ENCODE measurements at places on chromosomes 12 and 14.
A peak's percentile ranks its signal among the peaks of the same experiment; 100 is the strongest.

- DNase-seq: no peak
- H3K27me3 ChIP-seq: no peaks in the 10 kb centered on the region
- H3K4me3 ChIP-seq: no peak overlapping the region
- no peaks in the 10 kb centered on the region for H3K4me1 ChIP-seq
- no peaks in the 10 kb centered on the region for H3K36me3 ChIP-seq
- no peak overlapping the region for H3K27ac ChIP-seq
Measured at GRCh38 chr12:88503281-88503703, 77.0 kb downstream of the KITLG start.

DNA sequence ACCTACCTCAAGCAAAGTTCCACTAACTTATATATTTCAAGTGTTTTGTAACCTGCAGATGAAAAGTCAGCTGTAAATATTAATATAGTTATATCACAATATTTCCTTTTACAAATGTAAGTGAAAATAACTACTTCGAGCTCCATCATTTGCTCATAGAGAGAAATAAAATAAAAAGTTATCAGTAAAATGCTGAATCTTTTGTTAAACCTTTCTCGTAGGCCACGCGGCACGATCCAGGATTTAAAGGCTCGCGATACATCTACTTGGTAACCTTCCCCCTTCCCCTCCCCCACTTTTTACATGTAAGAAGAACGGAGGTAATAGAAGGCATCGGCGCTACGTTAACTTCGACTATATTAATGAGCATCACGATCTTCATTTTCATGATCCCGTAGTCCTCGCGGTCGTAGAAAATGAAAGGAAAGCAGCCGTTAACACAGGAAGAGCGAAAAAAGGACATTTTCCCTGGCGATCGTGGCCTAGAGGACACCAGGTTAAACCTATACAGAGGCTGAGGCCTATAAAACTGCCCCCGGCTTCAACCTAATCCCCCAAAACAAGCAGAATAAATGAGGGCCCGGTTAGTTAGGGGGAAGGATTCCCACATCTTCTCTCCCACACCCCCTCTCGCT, 508 bp downstream of the HNRNPC start:
- peak overlapping the region; percentile 100 for H3K27ac ChIP-seq
- DNase-seq: peak; percentile 43
- no peaks in the 10 kb centered on the region for H3K27me3 ChIP-seq
- H3K36me3 ChIP-seq: peaks cover 25% of the 10 kb centered on the region
- H3K4me1 ChIP-seq: peaks cover 44% of the 10 kb centered on the region

DNA sequence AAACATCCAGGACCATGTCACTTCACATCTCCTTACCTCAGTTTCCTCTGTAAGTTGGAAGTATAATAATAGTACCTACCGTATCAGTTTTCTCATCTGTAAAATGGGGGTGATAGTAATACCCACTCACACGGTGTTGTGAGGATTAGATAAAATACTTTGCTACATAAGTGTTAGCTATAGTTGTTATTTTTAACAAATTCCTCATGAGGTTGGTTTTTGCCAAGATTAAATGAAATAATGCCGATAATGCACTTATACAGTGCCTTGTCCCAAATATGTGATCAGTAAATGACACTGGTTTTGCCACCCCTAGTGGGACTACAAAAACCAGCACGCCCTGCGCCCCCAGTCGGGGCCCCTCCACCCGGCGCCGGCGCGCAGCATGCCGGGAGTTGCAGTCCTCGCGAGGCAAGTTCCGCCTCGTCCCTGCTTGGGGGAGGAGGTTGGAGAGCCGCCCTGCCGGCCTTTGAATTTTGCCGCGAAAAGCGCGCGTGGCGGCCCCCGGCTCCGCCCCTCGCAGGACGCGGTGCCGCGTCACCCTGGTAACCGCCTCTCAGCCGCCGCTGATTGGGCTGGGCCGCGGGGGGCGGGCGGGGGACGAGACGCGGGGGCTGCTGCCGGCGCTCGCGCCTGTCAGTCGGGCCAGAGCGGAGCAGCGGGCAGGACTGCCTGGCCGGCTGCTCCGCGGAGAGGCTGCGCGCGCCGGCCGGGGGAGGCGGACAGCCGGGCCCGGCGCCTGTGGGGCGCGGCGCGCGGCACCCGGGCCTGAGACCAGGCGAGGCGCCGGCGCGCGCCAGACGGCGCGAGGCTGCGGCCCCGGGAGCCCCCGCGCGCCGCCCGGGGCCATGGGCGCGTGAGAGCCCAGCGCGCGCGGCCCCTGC, at the start of gene FAM222A:
Gene FAM222A (plus strand): TSS at position 639 of the 884 bp plus-strand sequence. CDS start 30,322 bp downstream, outside the sequence.
- H3K27me3 ChIP-seq: peaks cover 34% of the 10 kb centered on the region
- no peaks in the 10 kb centered on the region for H3K36me3 ChIP-seq
- H3K4me3 ChIP-seq: peak within 1 kb of the TSS; percentile 76
- peak; percentile 97 for DNase-seq

- DNase-seq: peak; percentile 22
- H3K27ac ChIP-seq: no peak overlapping the region
- peaks cover 9% of the 10 kb centered on the region for H3K27me3 ChIP-seq
- H3K4me3 ChIP-seq: no peak overlapping the region
Measured at GRCh38 chr14:78848234-78848820, 678.2 kb downstream of the NRXN3 start.

- no peaks in the 10 kb centered on the region for H3K27me3 ChIP-seq
- H3K27ac ChIP-seq: no peak overlapping the region
- DNase-seq: no peak
- no peaks in the 10 kb centered on the region for H3K36me3 ChIP-seq
- H3K4me1 ChIP-seq: no peaks in the 10 kb centered on the region
Measured at GRCh38 chr12:65510584-65511050, 232.1 kb downstream of the MSRB3 start.

GRCh38 chr12:99809909-99810308, 162.4 kb downstream of the GARIN6 start:
- H3K27ac ChIP-seq: no peak overlapping the region
- no peak overlapping the region for H3K4me3 ChIP-seq
- no peak for DNase-seq
- peaks cover 2% of the 10 kb centered on the region for H3K36me3 ChIP-seq
- H3K4me1 ChIP-seq: no peaks in the 10 kb centered on the region

DNA sequence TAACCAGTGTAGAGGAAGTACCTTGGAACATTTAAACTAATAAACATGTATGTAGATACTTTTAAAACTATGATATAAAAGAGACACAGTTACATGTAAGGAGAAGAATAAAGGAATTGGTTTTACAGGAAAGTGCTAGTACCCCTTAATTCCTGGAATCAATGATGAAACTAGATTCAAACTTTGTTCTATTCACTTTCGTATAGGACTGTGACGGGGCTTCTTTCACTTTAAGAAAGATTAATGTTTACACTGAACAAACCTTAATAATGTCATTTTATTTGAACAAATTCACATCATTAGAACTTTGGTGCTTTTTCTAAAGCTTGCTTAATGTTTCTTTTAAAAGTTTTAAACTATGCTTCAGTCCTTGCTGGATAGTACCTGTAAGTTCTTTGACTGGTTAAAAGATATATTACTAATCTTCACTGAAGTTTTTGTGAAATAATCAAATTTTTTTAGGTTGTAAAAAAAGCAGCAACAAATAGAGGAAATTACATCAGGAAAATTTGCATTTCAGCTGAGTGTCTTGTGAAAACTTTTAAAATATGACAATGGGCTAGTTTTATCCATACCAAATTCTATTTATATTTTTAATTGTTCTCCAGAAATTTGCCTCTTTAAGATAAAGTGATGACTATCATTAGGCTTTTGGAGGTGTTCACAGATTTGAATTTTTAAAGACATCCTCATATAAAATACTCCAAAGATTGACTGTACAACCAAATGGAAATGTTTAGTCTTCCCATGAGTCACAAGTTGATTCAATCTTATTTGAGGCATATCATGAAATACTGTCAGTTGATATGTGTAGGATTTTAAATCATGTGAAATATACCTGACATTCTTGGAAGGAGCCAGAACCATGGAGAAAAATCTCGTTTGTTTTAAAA, 36.2 kb downstream of the PAPOLA start:
- H3K36me3 ChIP-seq: no peaks in the 10 kb centered on the region
- peak overlapping the region; percentile 49 for H3K4me3 ChIP-seq
- no peak for DNase-seq
- H3K27me3 ChIP-seq: no peaks in the 10 kb centered on the region
- H3K4me1 ChIP-seq: peaks cover 15% of the 10 kb centered on the region

GRCh38 chr12:31118347-31119191, 44.9 kb downstream of the DDX11 start:
- no peak overlapping the region for H3K27ac ChIP-seq
- H3K4me1 ChIP-seq: peaks cover 6% of the 10 kb centered on the region
- H3K36me3 ChIP-seq: no peaks in the 10 kb centered on the region
- DNase-seq: no peak
- H3K27me3 ChIP-seq: peaks cover 1% of the 10 kb centered on the region

DNA sequence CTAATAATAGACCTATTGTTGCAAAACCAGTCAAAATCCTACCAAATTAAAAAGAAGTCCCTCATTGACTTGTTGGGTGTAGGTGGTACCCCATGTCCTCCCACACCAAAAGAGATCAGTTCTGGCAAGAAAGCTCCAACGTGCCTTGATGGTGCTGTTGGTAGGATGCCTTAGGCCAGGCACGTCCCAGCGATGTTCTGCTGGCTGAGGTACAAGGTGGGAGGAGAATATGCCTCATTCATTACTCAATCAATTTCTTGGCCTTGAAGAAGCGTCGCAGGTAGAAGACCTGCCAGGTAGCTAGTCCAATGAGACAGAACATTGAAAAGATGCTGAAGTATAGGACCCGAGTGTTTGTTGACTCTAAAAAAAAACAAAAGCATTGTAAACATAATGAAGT, 7.8 kb upstream of the NEK9 start:
- peaks cover 16% of the 10 kb centered on the region for H3K36me3 ChIP-seq
- H3K4me1 ChIP-seq: peaks cover 23% of the 10 kb centered on the region
- H3K27me3 ChIP-seq: no peaks in the 10 kb centered on the region

GRCh38 chr14:94309721-94310120, 13.4 kb downstream of the SERPINA6 start:
- no peak overlapping the region for H3K27ac ChIP-seq
- peaks cover 6% of the 10 kb centered on the region for H3K36me3 ChIP-seq
- peaks cover 14% of the 10 kb centered on the region for H3K27me3 ChIP-seq
- H3K4me1 ChIP-seq: no peaks in the 10 kb centered on the region
- no peak overlapping the region for H3K4me3 ChIP-seq

DNA sequence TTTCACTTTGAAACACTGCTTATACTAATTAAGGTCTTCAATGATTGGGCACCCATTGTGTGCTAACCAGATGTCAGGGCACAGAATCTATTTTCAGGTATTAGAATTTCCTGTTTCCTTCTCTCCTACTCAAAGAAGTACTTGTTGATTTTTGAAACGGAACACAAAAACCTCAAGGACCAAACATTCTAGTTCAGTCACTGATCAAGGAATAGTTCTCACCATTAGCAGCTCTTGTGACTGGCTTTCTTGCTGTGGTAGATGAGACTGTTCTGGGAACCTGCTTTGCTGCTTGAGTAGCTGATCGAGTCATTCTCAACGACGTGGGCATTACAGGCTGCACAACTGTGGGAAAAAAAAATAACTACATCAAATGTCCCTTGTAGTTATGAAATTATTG, 11.0 kb downstream of the DLGAP5 start:
- H3K4me1 ChIP-seq: no peaks in the 10 kb centered on the region
- DNase-seq: no peak
- no peak overlapping the region for H3K27ac ChIP-seq
- no peak overlapping the region for H3K4me3 ChIP-seq

DNA sequence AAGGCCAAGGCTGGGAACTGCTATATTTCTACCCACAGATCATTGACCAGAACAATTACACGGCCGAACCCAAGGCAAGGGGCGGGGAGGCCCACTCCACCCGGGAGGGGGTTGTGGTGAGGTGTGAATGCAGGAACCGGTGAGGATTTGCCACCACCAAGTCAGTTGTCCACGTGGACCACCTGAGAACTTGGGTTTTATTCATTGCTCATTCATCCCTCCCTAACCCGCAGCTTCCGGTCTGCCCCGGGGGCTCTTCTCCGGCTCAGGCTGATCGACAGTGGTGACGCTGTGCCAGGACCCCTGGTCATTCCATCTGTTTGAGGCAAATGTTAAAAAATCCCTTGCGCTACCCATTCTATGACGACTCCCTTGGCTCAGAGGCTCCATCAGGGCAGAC, 127.7 kb upstream of the RTL1 start:
- H3K27me3 ChIP-seq: no peaks in the 10 kb centered on the region
- no peaks in the 10 kb centered on the region for H3K4me1 ChIP-seq
- H3K36me3 ChIP-seq: no peaks in the 10 kb centered on the region
- H3K4me3 ChIP-seq: no peak overlapping the region
- no peak overlapping the region for H3K27ac ChIP-seq
- DNase-seq: no peak

- peaks cover 6% of the 10 kb centered on the region for H3K27me3 ChIP-seq
- no peaks in the 10 kb centered on the region for H3K4me1 ChIP-seq
- H3K36me3 ChIP-seq: no peaks in the 10 kb centered on the region
- no peak for DNase-seq
- no peak overlapping the region for H3K27ac ChIP-seq
Measured at GRCh38 chr12:62799766-62800406, 135.1 kb downstream of the PPM1H start.

GRCh38 chr12:99911967-99912366, 72.8 kb downstream of the ANKS1B start:
- H3K36me3 ChIP-seq: no peaks in the 10 kb centered on the region
- H3K4me1 ChIP-seq: no peaks in the 10 kb centered on the region
- no peak overlapping the region for H3K4me3 ChIP-seq

DNA sequence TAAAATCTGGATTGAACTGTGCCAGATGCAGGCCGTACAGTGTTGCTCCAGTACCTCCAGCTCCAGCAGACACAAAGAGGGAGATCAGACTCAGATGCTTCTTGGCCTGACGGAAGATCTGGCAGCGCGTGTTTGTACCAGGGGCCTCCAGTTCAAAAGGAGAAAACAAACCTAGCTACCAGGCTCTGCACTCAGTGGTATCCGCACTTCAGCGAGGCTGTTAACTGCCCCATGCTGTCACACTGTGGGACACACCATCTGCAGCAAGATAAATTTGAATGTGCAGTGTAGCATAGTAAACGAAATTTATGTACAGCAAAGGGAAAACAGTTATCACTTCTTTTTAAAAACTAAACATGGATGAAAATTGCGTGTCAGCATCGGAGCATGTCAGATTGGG, 5.1 kb downstream of the DYNC1H1 start:
- DNase-seq: no peak
- H3K27me3 ChIP-seq: no peaks in the 10 kb centered on the region
- peaks cover 68% of the 10 kb centered on the region for H3K4me1 ChIP-seq
- no peak overlapping the region for H3K4me3 ChIP-seq
- H3K36me3 ChIP-seq: peaks cover 7% of the 10 kb centered on the region
- peak overlapping the region; percentile 65 for H3K27ac ChIP-seq

DNA sequence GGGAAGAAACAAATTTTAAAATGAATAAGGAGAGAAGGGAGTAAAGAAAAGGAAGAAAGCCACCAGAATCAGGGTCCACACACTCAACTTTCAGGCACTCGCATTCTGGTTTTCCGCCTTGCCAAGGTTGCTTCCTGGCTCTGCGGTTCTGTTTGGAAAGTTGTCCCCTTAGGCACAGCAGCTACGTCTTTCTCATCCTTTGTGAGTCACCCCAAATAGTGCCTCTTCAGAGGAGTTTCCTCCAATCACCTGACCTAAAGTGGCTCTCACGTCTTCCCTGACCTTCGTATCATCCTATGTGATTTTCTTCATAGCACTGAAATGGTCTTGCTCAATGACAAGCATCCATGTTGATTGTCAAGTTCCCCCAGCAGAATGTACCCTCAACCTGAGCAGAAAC, 99.5 kb upstream of the TMCC3 start:
- H3K4me3 ChIP-seq: no peak overlapping the region
- no peak for DNase-seq
- no peaks in the 10 kb centered on the region for H3K36me3 ChIP-seq

All from activated T-cell treated with anti-CD3 and anti-CD28 coated beads, Interleukin-2, amount 50 U/mL, for 72 hours (primary cell).